ENCODE measurements at places on chromosomes 3 and 15.

GRCh38 chr15:56040081-56041035 is 46.9 kb upstream of the NEDD4 start:
- DNase-seq, result no peak

DNA sequence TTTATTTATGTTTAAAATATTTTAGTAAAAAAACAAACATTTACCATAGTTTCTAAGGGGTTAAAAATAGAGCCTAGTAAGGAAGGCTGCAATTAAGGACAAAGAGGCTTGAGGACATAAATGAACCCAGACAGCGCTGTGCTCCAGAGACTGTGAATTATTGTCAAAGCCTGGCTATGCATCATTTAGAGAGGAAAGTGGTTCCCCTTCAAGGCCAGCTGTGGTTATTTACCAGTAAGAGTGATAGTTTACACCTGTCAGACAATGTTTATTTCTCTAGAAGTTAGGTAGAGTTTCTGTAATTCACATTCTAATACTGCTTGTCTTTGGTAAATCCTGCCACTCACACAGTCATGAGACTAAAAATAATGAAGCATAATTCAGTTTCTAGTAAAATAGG is 32.4 kb upstream of the PIK3R4 start:
- peak; percentile 22 for DNase-seq

GRCh38 chr15:66212563-66212921 is 41.0 kb downstream of the MEGF11 start:
- DNase-seq, result no peak

DNA sequence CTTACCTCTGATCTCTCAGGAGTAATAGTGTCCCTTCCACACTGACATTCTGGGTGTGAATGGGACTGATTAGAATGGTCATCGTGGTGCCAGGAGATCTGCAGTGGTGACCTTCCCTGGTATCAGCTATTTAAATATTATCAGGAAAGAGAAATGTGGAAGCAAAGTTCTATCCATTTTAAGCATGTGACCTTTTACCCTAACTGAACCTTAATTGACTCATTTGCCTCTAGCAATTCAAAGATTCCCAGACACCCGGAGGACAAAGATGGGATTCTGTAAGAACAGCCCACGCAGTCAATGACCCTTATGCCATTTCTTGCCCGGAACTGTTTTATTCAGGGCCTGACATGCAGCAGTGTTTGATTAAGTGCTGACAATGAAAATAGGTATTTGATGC is 10.3 kb downstream of the LIPC start:
- no peak for DNase-seq

DNA sequence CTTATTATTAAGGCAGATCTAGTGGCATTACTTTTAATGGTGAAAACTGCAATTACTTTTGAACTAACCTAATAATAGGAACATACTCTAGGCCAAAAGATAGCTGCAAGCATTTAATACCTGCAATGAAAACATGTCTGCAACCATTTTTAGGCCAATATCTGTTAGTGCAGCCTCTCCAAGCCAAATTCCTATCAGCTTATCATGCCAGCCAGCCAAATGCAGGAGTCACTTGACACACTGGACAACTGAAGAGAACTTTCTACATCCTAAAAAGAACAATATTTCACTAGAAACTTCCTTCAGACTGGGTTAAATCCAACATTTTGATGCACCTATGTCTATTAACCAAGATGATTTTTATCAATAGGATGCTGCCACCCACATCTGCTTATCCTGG is 33.8 kb downstream of the CCDC54 start:
- no peak for DNase-seq

DNA sequence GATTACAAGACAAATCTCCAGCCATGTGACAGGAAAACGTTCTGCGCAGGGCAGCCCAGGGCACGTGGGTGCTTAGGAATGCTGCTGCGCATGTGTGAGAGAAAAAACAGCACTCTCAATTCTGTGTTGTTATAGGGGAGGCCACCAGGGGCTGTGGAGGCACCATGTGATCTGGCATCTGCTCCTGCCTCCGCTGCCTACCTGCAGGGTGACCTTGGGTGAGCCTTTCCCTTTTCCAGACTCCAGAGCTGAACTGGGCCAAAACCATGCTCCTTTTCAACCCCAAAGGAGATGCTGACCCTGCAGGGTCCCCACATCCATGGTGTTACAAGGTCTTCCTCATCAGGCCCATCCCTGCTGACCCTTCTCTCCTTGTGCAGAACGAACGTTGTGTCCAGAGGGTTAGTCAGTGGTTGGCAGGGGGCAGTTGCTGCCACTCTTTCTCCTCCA is 81.5 kb upstream of the RASGRF1 start:
- DNase-seq, result no peak

GRCh38 chr15:86863226-86863915 is 783.7 kb downstream of the AGBL1 start:
- DNase-seq, result no peak

DNA sequence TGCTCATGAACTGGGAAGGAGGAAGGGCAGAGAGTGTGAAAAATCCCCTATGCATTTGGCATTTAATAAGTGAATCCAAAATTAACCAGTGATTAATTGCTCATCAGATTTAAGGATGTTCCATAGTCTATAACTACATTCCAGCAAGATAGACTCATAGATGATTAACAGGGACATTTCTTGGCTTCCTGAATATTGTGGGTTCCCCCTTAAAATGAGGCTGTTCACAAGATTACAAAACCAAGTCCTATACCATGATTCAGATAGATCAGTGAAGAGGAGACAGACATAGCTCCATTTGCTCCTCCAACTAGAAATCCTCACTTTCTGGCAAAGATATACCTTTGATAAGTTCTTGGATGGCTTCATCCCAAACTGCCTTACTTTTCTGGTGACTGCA is 15.4 kb downstream of the RASGRP1 start:
- no peak for DNase-seq

- no peak for DNase-seq
Measured at GRCh38 chr3:185912512-185912911, 25.3 kb downstream of the TRA2B start.

DNA sequence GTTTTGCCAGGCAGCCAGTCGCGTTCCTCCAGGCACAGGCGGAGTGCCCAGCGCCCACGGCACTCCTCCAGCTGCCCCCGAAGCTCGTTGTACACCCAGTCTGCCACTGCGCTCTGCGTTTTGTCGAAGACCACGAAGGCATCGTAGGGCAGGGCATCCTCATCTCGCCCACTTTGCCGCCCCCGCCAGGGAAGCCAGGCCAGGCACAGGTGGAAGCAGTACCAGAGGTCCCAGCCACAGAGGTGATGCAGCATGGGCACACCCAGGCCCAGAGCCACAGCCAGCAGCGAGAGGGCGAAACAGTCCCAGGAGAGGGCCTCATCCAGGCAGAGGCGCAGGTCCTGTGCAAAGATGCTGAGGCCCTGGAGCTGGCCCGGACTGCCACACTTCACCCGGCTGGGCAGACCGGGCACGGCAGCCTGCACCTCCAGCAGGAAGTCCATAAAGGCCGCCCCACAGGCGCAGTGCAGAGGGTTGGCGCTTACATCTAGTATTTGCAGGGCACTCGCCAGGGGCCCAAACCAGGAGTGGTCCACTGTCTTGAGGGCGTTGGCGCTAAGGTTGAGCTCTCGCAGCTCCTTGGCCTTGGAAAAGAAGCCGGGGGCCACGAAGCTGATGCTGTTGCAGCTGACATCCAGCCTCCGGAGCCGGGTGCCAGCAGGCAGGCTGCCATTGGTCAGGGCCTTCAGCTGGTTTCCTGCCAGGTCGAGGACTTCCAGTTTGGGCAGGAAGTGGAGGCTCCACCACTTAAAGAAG is 3.7 kb downstream of the TLR9 start:
- no peak for DNase-seq

GRCh38 chr3:72354486-72354885 is 493.8 kb downstream of the SHQ1 start:
- no peak for DNase-seq

- DNase-seq, result no peak
Measured at GRCh38 chr15:31017311-31017710, 25.9 kb upstream of the MTMR10 start.

- DNase-seq, result no peak
Measured at GRCh38 chr3:192331749-192332385, 395.5 kb downstream of the FGF12 start.

DNA sequence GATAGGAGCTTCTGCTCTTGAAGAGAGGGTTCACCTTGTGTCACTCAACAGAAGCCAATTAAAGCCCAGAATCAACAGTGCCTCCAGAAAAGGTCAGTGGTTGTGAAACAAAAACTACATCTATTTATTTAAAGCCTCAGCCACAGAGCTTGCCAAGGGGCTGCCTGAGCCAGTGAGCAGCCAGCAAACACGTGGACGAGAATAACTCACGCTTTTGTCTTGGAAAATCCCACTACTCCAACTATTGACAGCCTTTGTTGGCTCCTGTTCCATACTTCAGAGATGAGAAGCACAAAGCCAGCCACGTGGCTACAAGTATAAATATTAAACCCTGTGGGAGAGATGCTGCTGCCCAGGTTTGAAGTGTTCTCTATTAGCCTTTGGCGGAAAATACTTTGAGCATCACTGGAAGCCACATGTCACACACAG is 10.3 kb downstream of the GPR156 start:
- no peak for DNase-seq

- DNase-seq, result no peak
Measured at GRCh38 chr15:79042213-79042928, 48.2 kb downstream of the RASGRF1 start.

DNA sequence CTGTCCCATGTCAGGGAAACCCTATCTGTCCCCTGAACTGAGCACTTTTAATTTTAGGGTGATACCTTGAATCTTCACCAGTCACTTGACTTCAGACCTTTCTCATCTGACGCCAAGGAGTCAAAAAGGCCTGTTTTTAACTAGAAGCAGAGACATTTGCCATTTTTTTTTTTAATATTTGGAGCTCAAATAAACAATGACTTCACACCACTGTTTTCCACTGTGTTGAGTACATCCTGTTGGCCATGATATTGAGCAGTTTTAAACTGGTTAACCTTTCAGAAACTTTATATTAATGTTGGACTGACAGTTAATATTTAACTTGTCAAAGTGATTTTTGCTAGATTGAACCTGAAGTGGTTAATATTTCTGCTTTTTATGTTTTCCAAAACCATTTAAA is 28.2 kb downstream of the DAG1 start:
- no peak for DNase-seq

DNA sequence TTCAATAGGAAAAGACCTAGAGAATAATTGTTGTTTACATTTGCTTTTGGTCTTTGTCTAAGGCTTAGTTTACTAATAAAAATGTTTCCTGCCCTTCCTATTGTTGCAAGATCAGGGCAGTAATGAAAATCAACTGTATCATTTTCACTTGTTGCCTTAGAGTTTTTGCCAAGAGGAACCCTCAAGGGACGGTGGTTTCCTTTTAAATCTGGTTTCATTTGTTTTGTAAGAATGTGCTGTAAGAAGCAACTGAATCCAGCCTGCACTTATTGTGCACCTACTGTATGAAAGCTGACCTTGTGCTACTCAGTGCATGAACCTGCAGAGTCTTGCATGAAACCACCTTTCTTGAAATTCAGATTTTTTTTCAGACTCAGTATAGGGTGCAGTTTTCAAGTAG is 5.3 kb downstream of the IGF1R start:
- no peak for DNase-seq

DNA sequence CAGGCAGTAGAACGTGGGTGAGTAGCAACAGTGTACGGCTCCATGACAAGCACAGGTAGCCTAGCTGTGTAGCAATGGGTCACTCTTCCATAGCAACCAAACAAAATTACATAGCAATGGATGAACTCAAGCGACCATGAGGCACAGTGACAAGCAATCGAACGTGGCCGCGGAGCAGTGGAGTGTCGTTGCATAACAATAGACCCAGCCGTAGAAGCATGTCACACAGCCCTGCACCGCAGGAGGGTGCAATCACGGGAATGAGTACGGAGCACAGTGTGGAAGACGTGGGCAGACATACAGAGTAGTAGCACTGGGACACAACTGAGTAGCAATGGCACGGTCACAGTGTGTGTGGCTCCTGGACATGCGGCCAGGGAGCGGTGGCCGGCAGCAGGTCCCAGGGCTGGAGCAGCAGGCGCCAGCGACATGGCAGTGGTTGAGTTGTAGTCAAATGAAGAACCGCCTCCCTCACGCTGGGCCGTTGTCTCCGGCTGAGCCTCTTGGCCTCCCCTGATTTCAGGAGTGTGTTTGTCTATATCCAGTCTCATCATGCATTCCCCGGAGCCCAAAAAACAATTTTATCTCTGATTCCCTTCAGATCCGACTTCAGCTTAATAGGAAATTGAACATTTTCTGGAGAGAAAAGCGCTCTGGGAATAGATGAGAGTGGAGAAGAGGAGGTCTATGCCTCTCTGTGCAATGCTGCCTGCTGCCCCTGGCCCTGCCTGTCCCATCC is 64.1 kb downstream of the CCDC33 start:
- DNase-seq, result no peak

DNA sequence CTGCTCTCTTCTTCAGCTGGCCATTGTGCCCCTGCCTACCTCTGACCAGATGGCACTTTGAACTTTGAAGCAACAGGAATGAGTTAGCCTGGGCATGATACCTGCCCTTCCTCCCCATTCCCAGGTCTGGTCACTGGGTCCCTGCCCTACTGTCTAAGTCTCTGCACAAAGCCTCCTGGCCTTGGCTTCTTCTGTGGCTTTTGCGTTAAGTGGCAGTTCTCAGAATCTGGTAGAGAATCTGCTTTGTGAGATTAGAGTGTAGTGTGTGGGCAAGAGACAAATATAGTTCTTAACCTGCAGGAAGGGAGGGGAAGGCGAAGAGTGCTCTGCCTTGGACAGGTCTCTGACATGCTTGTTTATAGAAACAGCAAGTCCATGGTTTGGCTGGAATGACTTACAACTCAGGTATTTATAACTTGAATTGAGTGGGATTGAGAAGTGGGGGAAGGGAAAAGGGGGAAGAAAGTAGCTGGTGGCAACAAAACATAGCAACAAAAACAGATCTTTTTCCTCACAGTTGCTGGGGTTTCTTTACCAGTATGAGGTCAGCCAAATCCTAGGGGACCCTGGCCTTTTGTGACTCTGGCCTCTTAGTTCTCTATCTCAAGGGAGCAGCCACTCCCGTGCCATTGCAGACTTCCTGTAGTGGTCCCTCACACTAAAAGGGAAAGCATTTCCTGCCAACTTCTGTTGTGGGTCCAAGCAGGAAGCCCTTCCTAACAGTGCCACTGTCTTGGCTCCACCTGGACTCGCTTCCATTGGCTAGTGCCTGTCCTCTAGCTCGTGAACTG is 16.7 kb downstream of the MAPKBP1 start:
- no peak for DNase-seq

DNA sequence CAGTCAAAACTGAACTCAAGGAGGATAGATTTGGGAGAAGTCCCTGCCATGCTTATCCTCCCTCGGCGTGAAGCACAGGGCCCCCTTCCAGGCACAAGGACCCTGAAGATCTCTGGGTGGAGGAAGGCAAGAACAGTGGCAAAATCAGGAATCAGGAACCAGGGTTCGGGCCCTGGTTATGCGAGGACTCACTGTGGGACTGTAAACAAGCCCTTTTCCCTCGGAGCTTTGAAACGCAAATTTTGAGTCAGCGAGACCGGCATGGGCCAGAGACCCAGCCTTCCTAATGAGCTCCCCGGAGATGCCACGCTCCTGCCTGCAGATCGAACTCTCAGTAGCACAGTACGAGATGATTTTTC is 70.1 kb downstream of the SLC12A8 start:
- no peak for DNase-seq

- DNase-seq, result no peak
Measured at GRCh38 chr15:98902931-98903330, 104.7 kb downstream of the PGPEP1L start.

GRCh38 chr3:27342267-27342666 is 26.9 kb downstream of the NEK10 start:
- no peak for DNase-seq

GRCh38 chr3:80190051-80190450 is 422.3 kb upstream of the ROBO1 start:
- no peak for DNase-seq

- DNase-seq, result no peak
Measured at GRCh38 chr3:123706871-123707270, 122.0 kb upstream of the HACD2 start.

GRCh38 chr15:40471105-40471807 is 472 bp downstream of the CHST14 start:
- no peak for DNase-seq

Data from GM12864 (cell line).